ENCODE measurements at places on chromosomes 6 and 20.

GRCh38 chr20:61677928-61678327, 387.8 kb downstream of the TAF4 start:
- DNase-seq, result no peak

DNA sequence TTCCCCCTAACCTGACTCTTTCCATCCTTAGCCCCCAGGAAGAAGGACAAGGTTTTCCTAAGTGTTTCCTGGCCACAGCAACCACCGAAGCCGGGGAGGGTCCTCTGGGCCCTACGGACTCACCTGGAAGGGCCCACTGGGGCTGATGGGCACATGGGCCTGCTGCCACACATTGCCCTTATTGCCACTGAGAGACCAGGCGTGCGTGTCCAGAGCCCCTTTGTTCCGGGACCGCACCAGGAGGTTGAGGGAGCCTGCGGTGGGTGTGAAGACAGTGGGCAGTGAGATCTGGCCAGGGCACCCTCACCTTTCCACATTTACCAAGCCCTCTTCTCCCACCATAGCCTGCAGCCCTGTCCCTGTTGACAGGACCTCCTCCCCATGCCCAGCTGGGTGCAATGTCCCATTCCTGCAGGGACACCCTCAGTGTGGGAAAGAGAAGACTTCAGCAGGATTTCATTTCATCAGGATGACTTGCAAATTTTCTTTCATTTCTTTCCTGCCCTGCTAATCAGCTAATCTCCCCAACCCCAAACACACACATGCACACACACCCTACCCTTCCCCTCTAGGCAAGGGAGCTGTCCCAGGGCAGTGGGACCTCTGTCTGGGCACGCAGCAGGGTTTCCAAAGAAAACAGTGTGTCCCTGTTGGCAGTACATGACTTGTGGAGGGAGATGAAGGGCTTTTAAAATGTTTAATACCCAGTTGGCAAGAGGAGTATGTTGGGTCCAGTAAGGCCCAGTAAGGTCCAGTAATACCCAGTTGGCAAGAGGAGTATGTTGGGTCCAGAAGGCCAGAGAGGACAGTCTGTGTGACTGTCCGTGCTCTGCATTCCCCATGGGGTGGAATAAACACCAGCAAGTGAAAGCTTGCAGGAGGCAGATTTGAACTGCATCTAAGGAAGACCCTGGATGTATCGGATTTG, 59.0 kb downstream of the MDGA1 start:
- DNase-seq, result no peak

GRCh38 chr6:89269252-89269651, 45.8 kb downstream of the GABRR2 start:
- DNase-seq, result no peak

DNA sequence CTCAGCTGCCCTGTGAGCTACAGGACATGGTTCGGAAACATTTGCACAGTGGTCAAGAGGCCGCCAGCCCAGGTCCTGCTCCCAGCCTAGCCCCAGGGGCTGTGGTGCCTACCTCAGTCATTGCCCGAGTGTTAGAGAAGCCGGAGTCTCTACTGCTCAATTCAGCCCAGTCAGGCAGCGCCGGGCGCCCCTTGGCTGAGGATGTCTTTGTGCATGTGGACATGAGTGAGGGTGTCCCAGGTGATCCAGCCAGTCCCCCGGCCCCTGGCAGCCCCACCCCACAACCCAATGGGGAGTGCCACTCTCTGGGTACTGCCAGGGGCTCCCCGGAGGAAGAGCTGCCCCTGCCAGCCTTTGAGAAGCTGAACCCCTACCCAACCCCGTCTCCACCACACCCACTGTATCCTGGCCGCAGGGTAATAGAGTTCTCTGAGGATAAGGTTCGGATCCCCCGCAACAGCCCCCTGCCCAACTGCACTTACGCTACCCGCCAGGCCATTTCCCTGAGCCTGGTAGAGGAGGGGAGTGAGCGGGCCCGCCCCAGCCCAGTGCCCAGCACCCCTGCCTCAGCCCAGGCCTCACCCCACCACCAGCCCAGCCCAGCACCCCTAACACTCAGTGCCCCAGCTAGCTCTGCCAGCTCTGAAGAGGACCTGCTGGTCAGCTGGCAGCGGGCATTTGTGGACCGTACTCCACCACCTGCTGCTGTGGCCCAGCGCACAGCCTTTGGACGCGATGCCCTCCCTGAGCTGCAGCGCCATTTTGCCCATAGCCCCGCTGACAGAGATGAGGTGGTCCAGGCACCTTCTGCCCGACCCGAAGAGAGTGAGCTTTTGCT, 5.2 kb downstream of the LRRC73 start:
- no peak for DNase-seq

GRCh38 chr20:59458645-59459044, 145.7 kb upstream of the PHACTR3 start:
- DNase-seq, result no peak

DNA sequence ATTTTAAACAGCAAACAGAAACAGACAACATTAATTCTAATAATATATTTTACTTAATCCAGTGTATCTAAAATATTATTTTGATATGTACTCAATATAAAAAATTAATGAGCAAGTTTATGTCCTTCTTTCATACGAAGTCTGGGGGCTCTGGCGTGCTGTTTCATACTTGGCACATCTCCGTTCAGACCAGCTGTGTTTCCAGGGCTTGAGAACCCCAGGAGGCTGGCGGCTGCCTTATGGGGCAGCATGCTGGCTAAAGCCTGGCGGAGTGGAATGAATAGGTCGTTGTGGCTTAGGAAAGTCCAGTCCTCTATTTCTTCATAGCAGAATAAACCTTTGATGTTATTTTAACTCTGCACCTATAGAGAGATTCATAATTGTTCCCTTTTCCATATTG, 43.3 kb downstream of the DUSP22 start:
- DNase-seq, result no peak

- DNase-seq, result no peak
These were observed 286.9 kb downstream of the FRK start for GRCh38 chr6:115773741-115774140.

Data from NCI-H2107 (cell line).